Activated CD4-positive, alpha-beta T cell treated with anti-CD3 and anti-CD28 coated beads for 1 hour (primary cell): ENCODE measurements at places on chromosomes 4 and X.

DNA sequence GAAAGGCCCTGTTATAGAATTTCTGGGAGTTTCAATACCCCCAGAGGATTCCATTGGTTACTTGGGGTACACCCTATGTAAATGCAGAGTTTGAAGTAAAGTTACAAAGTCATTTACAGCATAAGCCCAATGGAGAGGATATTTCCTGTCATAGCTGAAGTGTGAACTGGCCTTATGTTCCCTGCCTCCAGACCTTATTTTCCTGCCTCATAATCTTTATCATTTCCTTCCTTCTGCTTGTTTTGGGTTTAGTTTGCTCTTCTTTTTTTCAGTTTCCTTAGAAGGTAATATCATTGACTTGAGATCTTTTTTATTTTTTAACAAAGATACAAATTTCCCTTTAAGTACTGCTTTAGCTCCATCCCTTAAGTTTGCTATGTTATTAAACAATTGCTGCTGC lies 85.4 kb downstream of the PPEF1 start:
- DNase-seq = no peak

DNA sequence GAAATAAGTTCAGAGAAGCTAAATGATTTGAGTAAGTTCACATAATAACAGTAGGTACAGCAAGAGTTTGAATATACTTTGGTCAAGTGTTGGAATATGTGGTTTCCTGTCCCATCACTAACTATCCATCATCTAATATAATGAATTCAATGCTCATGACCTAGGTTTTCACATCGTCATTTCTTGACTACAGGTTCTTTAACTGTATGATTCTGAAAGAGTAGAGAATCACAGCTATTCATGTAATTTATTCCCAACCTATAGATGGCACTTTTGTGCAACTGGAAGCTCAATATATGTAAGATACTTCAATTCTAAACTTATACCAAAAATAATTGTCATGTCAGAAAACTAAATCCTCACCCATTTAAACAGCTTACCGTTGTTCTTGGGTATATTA lies 53.1 kb downstream of the TIGD2 start:
- DNase-seq = no peak

DNA sequence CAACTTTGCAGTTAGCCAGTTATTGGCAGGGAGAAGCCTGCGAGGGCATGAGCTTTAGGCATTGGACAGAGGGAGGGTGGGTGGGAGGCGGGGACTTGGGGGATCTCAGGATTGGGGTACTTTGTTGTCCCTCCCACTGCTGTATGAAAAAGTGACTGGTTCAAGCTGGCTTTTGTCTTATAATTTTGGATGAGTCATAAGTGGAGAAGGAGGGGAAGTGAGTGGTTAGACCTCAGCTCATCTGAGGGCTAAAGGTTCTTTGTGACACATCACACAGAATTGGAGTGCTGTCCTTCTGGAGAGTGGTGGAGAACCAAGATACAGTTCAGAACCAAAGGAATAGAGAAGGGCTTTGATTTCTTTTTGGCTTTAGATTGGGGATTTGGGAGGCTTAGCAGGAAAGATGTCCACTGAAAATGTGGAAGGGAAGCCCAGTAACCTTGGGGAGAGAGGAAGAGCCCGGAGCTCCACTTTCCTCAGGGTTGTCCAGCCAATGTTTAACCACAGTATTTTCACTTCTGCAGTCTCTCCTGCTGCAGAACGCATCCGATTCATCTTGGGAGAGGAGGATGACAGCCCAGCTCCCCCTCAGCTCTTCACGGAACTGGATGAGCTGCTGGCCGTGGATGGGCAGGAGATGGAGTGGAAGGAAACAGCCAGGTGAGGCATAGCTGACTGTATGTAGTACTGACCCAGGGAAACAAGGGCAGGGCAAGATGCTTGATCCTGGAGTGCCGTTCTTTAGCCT lies at the start of gene SLC4A4:
Gene SLC4A4 (plus strand): TSS at position 175 of the 748 bp plus-strand sequence.
- DNase-seq = no peak

- no peak for DNase-seq
These were observed 837 bp downstream of the CITED1 start for GRCh38 chrX:72304877-72305276.

GRCh38 chrX:154378059-154378798 lies 866 bp upstream of the EMD start:
- no peak for DNase-seq

DNA sequence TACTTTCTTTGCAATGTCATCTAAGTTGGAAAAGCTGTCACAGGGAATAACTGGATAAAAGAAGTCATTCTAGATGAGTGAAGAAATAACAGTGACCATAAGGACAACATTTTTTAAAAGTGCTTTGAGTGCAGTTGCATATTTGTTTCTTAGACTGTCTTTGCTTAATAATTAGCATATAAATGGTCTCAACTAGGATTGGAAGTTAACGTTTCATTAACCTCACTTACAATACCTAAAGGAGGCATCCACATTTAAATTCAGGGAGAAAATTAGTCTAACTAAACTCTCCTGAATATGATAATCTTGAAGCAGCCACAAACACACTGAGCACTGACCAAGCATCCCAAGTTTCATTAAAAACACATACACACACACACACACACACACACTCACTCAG lies 780.7 kb downstream of the PCDH18 start:
- DNase-seq = no peak

DNA sequence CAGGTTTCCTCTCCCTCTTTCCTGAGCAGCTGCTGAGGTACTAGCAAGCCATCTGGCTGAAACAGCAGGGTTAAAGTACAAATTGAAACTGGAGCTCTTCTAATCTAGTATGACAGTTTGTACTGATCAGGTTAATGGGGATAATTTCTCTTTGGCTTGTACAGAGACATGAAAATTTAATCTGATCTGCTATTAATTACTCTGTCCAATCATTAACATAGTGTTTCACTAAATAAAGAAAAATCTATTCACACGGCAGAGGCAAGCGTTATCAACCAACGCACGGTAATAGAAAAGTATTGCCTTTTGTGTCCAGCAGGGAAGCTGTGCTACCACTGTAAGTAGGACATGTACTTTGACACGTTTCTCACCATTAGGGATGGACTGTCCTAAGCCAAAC lies 71.1 kb downstream of the IGSF1 start:
- no peak for DNase-seq

- no peak for DNase-seq
These were observed 60.7 kb downstream of the ANTXR2 start for GRCh38 chr4:80012291-80012690.

GRCh38 chr4:91916219-91916618 lies 387.5 kb upstream of the GRID2 start:
- no peak for DNase-seq

DNA sequence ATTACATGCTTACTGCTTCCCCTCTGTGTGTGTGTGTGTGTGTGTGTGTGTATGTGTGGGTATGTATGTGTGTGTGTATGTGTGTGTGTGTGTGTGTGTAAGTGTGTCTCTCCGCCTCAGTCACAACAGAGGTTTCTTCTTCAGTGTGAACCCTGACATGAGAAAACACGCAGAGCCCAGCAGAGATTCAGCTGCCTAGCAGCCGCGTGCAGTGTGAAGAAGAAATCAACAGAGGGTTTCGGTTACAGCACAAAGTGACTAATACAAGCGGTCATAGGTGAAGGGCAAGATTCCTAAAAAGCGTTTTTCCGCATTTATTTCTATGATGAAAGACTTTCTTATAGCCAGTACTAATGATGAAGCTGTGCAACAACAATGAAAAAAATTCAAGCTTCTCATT lies 55.3 kb upstream of the ZFP42 start:
- DNase-seq = no peak

DNA sequence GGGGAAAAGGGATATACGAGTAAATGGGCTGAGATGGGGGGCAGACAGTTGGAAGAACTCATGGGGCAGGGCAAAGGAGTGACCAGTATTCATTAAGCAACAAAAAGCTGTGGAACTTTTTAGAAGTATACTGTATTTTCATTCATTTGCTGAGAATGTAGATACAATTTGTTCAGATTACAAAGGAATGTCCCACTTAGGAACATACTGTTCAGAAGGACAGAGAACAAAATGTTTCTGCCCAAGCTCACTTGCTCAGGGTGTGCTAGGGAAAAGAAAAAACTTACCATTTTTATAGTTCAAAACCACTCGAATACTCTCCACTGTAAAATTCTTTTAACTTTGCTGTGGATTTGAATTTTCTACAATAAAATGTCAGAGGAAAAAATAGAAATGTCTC lies 135.2 kb upstream of the AFF2 start:
- DNase-seq = no peak

- DNase-seq = no peak
These were observed 211.7 kb downstream of the COX18 start for GRCh38 chr4:72857787-72858186.

GRCh38 chr4:12852338-12853307 lies 631.5 kb downstream of the RAB28 start:
- DNase-seq = no peak

- no peak for DNase-seq
These were observed 16.0 kb upstream of the RBM3 start for GRCh38 chrX:48558271-48558670.

DNA sequence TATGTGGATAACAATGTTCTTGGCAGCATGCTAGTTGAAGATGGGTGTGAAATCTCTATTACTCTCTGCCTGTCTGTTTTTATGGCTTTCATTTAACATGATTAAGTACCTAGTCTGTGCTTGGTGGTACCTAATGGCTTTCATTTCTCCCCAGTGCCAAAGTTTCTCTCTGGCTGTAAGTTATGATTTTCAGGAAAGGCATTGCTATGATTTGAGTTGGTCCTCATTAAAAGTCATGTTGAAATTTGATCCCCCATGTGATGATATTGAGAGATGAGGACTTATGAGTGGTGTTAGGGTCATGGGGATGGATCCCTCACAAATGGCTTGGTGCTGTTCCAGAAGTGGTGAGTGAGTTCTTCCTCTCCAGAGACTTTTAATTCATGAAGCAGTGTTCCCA lies 162.4 kb upstream of the IL15 start:
- DNase-seq = no peak

DNA sequence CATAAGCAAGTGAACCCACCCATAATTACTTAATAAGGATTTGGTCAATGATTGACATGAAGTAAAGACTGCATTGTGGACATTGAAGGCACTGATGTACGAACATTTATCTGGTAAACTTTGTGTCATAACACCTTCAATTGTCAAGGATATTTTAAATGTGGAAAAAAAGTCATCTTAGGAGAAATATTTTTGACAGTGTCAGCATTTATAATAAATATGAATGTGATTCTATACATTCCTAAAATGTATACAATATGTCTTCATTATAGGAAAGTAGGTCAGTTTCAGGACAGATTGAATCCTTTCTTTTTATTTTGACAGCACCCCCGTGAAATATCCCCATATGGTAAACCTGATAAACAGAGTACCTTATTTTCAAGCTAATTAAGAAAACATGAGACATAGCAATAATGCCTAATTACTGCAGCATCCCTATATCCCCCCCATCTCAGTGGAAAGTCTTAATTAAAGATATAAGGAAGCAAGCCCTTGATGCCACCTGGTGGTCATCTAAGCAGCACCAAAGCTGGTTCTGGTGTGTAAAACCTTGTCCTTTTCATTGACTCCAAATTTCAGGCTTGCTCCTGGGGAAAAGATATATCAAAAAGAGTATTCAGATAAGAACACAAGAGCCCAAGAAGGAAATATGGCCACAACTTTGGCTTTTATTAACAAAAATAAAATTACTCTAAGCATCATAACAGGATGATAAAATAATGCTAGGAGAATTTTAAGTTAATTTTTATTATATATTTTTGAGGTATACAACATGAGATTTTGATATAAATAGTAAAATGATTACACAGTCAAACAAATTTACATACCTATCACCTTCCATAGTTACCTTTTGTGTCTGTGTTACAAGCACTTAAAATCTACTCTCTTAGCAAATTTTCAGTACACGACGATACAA lies 379.7 kb downstream of the TLL1 start:
- no peak for DNase-seq

DNA sequence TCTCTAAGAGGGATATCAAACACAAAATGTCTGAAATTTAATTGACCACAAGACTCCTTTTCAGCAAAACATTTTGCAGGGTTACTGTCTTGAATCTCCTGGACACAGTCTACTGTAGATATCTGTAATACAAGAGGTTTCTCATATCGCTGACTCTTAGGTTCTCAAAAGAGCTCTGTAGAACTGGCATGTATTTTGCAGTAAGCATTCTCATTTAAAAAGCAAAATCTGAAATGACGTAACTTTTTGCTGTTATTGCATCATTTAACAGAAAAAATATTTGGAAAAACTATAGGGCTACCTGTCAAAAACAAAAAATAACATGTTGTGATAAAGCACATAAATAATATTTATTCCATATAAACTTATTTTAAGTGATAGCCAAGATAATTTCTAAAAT lies 114.2 kb downstream of the CDS1 start:
- no peak for DNase-seq

- DNase-seq = no peak
These were observed 10.0 kb upstream of the OPHN1 start for GRCh38 chrX:68443155-68443868.

- no peak for DNase-seq
These were observed 109.9 kb upstream of the NAP1L5 start for GRCh38 chr4:88807499-88807898.

DNA sequence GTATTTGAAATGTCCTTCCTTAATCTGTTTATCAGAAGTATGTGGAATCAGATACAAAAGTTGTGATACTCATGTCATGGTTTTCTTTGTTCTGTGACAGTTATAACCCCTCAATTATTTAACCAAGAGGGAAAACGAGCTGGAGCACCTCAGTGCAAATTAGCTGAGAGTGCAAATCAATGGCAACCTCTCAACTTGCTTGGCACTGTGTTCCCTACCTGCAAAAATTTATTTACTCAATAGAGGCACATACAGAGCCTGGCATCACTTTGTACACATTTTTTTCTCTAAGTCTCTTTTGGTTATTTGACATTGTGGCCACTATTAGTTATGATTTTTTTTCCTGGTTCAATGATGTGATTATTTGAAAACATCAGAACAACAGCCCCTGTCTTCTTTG lies 186.2 kb downstream of the STIM2 start:
- no peak for DNase-seq

- no peak for DNase-seq
These were observed 34.9 kb upstream of the ANXA10 start for GRCh38 chr4:168057412-168057811.

GRCh38 chr4:40681600-40681999 lies 51.9 kb upstream of the RBM47 start:
- DNase-seq = no peak

- no peak for DNase-seq
These were observed 45.3 kb downstream of the MMRN1 start for GRCh38 chr4:89939994-89940393.

- no peak for DNase-seq
These were observed 37.4 kb downstream of the SLC16A2 start for GRCh38 chrX:74458736-74459135.

DNA sequence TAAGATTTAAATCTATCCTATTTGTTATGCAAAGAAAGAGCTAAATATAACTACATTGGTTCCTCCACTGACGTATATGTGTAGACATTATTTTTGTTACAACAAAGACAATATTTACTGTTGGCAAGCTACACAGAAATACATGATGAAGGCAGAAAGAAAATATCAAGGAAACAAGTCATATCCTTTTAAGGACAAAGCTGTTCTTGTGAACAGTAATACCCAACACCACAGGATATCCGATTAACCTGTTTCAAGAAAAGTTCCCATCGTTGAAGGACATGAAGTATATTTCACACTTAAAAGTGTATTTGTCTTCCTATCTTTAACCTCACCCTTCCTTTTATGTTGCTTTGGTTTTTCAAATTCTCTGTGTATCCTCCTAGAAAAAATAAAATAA lies 235.8 kb upstream of the AADAT start:
- DNase-seq = no peak

- no peak for DNase-seq
These were observed 327.7 kb downstream of the DKK2 start for GRCh38 chr4:106708464-106708816.

- no peak for DNase-seq
These were observed 121.9 kb downstream of the PALLD start for GRCh38 chr4:168618577-168619265.

- no peak for DNase-seq
These were observed 7.6 kb upstream of the XPNPEP2 start for GRCh38 chrX:129731228-129731627.
